ENCODE measurements at places on chromosomes 16 and 17.

GRCh38 chr16:21663889-21664647 lies at the start of gene OTOA:
Gene OTOA, plus strand, starts transcription at chr16:21663968. Its CDS starts 14,547 bp downstream, at chr16:21678515.
- no peak for DNase-seq

- no peak for DNase-seq
These were observed 15.8 kb downstream of the CDH16 start for GRCh38 chr16:66902648-66903543.

DNA sequence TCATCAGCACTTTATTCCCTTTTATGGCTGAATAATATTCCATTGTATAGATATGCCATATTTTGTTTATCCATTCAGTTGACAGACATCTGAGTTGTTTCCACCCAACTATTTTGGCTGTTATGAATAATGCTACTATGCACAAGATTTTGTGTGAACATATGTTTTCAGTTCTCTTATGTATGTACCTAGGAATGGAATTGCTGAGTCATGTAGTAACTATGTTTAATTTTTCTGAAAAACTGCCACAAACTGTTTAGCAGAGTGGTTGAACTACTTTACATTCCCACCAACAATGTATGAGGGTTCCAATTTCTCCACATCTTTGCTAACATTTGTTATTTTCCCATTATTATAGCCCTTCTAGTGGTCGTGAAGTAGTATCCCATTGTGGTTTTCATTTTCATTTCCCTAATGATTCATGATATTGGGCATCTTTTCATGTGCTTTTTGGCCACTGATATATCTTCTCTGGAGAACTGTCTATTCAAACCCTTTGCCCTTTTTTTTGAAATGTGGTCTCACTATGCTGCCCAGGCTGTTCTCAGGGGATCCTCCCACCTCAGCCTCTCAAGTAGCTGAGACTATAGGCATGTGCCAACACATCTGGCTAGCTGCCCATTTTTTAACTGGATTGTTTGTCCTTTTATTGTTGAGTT lies 26.3 kb downstream of the SMURF2 start:
- DNase-seq, result no peak

- no peak for DNase-seq
These were observed 2.6 kb downstream of the HNF1B start for GRCh38 chr17:37742116-37742761.

- DNase-seq, result no peak
These were observed 30.6 kb downstream of the NLK start for GRCh38 chr17:28072936-28073533.

DNA sequence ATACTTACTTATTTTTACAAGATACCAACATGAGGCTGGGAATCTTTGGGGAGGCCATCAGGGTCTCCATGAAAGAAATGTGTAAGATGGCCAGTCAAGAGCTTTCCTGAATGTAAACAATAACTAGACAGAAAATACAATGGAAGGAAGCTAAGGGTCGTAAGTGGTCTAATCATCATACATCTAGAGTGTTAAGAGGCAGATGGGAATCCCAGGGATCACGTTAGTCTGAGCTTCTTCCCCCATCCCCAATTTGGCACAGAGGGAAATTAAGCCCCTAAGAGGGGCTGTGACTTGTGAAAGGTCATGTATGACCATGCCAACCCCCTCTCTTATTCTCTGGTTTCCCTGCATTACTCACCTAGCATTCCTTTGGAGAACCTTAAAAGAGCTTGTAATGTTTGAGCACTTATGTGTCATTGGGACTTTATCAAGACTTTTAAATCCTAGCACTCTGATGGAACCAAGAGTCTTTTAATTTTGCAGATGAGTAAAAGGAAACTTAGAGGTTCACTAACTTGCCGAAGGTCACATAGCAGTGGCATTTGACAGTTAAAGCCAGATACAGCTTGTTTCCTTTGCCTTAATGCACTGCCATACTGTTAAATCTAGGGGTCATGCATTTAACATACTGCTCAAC lies 46.1 kb downstream of the DCUN1D3 start:
- DNase-seq, result no peak

DNA sequence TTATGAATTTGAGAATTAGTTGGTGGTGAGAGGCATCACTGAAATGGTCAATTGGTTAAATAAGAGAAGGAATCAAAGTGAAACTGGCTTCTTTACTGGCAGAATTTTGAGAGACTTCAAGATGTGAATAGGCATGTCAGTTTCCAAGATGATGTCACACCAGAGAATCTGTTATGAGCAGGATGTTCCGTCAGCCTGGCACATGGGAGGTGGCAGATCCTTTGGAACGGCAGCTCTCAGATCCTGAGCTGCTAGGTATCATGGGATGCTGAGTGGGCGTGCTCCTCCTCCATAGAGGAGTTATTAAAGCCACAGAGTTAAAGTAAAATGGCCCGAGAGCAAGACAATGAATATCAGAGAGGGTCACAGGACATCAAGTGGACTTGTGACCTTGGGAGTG lies 444.3 kb upstream of the HSBP1 start:
- no peak for DNase-seq

DNA sequence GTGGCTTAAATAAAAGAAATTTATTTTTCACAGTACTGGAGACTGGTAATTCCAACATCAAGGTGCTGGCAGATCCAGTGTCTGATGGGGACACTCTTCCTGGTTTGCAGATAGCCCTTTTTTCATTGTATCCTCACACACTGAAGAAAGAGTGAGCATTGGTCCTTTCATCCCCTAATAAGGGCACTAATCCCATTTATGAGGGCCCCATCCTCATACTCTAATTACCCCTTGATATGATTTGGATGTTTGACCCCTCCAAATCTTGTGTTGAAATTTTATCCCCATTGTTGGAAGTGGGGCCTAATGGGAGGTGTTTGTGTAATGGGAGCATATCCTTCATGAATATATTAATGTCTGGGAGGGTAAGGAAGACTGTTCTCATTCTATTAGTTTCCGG lies 9.4 kb upstream of the FAM20A start:
- DNase-seq, result no peak

GRCh38 chr17:50100921-50101345 lies 5.8 kb downstream of the PDK2 start:
- DNase-seq, result peak; percentile 52

- DNase-seq, result no peak
These were observed 22.9 kb downstream of the ZC3H7A start for GRCh38 chr16:11774065-11774626.

DNA sequence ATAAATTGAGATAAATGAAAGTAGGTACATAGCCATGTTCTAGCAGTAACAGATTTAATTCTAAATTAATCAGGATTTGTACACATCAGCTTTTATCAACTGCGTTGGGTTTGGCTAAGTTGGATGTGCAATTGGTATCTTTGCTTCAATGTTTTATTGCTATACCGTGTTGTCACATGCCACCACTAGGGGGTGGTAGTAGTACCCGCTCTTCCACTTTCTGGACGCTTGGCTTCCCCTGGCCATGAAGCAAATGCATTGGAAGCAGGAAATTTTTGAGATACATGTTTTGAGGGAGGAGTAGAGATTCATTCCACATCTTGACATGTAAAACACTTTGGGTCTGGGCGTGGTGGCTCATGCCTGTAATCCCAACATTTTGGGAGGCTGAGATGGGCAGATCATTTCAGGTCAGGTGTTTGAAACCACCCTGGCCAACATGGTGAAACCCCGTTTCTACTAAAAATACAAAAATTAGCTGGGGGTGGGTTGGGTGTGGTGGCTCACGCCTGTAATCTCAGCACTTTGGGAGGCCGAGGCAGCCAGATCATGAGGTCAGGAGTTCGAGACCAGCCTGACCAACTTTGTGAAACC lies 58.6 kb downstream of the EMP2 start:
- DNase-seq, result peak; percentile 79

- DNase-seq, result no peak
These were observed 9.3 kb downstream of the HAP1 start for GRCh38 chr17:41725134-41725533.

DNA sequence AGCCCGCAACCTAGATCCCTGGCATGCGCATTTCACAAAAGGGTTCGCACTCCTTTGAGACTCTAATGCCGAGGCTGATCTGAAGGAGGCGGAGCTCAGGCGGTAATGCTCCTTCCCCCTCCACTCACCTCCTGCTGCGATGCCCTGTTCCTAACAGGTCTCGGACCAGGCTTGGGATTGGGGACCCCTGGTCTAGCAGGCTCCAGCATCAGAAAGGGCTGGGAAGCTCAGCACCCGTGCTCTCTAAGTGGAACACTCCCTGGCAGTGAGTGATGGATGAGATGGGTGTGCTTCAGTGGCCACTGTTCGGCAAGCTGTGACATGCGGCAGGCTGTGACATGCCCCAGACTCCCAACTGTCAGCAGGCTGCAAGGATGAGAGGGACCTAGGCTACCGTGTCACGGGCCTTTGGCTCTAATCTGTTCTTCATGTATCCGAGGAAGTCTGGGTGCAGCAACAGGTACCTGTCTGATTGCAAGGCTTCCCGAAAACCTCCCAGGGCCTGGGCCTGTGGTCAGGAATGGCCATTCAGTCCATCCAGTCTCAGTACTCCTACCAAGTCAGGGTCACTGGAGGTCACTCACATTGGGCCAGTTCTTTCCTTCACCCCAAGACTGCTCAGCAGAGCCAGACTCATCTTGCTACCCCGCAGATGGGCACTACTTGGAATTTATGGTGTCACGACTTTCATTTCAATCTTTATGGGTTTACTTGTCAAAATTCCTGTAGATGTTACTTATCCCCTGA lies 1.3 kb upstream of the ST6GALNAC2 start:
- DNase-seq, result no peak

DNA sequence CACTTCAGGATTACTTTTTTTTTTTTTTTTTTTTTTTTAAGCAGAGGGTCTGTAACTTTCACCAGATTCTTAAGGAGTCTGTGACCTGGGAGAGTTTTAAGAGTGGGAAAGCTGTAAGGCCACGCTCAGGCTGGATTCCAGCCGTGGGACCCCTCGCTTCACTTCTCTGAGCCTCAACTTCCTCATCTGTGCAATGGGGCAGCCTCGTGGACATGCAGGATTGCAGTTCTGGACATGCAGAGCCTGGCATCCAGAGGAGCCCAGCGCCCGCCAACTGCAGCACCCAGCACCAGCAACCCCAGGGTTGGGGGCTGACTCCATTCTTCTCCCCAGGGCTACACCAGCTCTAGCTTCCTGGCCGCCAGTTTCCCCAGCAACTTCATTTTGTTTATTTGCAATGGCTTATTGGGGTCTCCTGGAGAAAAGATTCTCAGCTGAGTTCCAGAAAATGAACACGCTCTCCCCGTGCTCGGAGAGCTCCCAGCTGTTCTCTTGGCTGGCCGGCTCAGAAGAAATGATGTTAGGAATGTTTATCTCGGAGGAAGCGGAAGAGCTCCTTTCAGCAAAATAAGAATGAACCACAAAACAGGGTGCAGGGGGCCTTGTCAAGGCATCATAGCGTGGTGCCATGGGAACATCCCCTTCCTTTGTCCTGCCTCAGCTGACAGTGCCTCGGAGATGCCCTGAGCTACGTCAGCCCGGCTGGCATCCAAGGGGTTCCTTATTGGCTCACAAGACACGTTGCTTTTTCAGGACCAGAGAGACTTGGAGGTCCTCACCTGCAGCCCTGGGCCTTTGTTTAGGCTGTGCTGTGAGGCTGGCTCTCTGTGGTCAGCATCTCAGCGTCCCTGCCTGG lies 22.9 kb upstream of the ZCCHC14 start:
- DNase-seq, result no peak

DNA sequence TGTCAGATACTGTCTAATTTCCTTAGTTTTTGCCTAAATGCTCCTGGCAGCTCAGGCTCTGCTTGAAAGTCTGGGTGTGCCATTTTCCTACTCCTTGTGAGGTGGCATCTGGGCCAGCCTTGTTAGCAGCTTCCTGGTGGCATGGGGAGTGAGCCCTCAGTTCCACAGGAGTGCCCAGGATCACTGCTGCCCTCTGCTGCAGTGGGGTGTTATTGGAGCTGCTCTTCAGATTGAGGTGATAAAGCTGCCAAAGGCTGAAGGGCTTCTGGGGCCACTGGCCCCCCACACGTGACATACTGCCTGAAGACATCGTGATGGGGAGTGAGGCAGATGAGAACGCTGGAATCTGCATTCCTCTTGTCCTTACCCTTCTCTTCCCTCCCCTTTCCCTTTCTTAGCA lies 27.4 kb downstream of the CEP95 start:
- DNase-seq, result no peak

- DNase-seq, result no peak
These were observed 441.8 kb downstream of the HS3ST4 start for GRCh38 chr16:26133416-26134093.

DNA sequence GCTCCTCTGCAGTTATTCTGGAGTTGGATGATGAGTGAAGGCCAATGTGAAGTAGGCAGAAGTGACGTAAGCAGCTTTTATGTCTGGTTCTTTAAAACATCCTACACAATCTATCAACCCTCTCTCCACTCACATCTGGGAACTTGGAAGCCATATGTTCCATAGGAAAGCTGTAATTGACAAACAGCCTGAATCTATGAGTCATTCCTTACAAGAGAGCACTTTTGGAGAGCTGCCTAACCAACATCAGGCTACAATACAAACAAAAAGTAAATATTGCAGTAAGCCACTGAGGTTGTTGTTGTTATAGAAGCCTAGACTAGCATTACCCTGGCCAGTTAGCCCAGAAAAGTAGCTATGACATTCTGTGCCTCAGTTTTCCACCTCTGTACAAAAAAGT lies 5.9 kb downstream of the CCL7 start:
- no peak for DNase-seq
